Fibroblast of skin of back (primary cell): ENCODE measurements at places on chromosomes 7 and 10.

DNA sequence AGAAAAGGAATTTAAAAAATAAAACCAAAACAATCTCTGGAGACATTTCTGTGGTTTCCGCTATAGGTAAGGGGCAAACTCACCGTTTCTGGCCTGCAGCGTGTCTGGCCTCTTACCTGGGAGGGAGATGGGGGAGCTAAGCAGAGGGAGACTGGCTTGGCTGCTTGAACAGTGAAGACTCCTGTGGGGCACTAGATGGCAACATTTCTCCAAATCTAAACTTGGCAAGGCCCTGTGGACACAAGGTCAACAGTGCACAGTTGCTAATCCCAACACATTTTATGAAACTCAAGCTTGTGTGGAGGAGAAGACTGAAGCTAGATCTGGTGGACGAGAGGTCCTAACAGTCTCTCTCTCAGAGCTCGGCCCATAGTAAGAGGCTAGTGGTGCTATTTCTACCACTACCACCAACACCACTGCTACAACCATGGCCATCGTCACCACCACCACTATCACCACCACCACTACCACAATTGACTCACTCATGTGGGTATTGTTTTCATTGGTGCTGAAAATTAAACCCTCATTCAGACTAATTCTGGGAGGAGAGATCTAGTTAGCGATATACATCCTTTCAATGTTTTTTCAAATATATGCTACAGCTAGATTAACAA is 28.4 kb upstream of the CDHR3 start:
- DNase-seq, result peak; percentile 22

DNA sequence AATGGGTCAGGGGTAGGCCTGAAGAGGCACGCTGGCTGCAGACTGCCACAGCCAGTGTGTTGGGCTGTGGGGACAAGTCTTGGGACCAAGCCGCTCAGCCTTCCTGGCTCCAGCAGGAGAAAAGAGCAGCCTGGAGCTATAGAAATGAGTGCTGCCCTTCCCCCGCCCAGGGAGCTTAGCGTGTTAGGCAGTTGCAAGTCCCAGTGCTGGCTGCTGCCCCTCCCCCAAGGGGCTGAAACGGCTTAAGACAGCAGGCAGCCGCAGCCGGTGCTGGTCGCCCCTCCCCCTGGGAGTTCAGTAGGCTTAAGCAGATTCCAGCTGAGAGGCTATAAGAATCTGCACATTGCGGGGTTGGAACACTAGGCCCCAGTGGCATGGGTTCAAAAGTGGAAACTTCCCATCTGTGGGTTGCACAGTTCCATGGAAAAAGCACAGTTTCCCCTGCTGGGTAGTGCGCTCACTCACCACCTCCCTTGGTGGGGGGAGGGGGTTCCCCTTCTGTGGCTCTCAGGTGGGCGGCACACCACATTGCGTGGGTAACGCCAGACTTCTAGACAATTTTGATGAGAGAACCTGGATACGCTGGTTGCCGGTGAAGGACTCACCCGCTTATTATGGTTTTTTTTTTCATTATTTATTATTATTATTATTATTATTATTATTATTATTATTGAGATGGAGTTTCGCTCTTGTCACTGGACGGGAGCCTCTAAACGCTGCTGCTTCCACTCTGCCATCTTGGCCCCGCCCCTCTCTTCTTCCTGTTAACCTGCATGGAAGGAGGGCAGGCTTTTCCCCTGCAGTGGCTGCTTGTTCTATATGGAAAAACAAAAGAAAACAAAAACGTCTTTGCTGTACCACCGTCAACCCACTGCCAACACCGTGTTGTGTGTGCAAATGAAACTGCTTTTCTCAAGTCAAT is 151.1 kb downstream of the CXCL12 start:
- peak; percentile 34 for DNase-seq

DNA sequence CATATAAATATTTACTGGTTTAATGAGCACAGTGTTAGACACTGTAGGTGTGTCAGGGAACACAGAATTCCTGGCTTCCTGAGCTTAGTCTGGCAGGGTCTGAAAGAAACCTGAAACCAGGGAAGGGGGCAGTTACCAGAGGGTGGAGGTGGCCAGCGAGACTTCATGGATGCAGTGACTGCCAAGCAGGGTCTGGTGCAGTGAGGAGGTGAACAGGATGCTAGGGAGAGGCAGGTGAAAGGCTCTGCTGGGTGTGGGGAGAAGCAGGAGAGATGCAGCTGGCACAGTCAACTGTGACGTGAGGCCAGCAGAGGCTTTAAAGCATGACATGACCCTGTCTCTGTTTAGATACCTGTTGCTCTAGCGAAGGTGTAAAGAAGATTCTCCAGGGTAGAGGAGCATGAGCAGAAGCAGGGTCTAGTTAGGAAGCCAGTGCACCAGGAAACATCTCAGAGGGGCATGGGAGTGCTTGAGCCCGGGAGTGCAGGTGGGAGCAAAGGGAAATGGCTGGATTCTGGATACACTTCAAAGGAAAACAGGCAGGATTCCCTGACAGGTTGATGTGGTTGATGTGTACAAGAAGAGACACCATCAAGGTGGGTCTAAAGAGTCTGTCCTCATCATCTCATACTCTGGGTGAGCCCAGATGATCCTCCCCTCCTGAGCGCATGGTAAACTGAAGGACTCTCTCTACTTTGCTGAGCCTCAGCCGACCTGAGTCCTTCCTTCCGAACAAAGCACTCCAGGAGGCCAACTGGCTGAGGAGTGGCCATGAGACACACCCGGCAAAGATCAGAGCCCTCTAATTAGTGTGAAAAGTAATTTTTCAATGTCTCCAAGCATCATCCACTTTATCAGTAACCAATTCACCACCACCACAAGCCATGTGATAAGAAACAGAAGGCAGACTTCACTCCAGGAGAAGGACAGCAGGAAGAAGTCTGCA is 186.8 kb downstream of the COBL start:
- no peak for DNase-seq

DNA sequence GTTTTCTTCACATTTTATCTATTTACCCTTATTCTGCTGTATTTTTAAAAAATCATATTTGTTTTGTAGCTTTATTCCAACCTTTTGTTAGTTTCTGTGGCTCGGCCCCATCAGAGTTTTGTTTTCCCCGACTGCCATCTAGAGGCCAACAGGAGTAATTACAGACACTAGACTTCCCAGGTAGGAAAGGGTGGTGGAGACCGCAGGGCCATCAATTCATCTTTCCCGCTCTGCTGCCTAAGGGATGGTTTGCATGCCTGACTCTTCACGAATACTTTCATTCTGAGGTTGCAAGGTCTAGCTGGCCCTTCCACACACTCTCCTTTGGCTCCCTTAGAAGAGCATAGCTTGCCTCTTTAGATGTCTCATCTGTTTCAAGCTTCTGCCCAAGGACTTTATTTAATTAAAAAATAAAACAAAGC is 38.3 kb downstream of the LYZL2 start:
- peak; percentile 54 for DNase-seq

- no peak for DNase-seq
Measured at GRCh38 chr7:148385009-148385682, 205.4 kb upstream of the C7orf33 start.

DNA sequence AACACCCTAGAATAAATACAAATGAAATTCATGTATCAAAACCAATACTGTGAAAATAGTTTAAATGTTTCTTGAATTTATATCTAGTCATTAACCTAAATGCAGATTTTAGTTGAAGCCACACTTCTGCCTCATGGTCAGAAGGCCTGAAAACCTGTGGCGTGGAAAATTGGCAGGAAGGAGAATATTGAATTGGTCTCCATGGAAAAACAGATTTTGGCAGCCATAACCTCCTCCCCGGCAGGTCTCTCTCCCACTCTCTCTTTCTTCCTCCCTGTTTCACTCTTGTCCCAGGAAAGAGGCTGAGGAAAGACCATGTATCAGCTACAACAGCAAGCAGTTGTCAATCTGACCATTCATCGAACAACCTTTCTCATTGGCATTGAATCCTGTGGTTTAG is 160.6 kb upstream of the YAE1 start:
- no peak for DNase-seq

- no peak for DNase-seq
Measured at GRCh38 chr7:94980418-94981142, 73.2 kb downstream of the PPP1R9A start.

DNA sequence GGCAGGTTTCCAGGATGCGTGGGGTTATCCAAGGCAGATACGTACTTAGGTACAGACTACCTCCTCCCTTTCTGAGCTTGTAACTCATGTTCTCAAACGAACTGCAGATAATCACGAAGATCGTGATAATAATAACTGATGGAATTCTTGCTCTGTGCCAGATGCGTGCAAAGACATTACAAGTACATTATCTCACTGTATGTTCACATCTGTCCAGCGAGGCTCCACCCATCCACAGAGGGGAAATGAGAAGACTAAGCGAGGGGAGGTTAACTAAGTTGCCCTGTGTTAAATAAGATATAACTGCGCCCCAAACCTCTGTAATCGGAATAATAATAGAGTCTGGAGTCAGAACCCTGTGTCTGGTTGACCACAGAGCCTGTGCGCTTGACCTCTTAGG is 1.9 kb downstream of the GALNT17 start:
- DNase-seq, result no peak

DNA sequence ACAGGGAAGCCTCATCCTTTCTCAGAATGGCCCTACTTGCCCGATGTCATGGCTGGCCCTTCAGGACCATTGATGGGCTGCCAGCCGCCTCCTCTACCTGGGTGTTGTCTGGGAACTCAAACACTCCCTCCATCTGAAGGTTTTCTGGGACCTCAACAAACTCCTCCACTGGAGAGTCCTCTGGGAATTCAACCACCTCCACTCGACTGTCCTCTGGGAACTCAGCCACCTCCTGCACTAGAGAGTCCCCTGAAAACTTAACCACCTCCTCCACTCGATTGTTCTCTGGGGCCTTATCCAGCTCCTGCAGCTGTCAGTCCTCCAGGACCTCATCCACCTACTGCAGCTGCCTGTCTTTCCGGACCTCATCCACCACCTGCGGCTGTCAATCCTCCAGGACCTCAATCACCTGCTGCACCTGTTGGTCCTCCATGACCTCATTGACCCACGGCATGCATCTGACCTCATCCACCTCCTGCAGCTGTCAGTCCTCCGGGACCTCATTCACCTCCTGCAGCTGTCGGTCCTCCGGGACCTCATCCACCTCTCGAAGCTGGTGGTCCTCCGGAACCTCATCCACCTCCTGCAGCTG is 37.1 kb downstream of the MAT1A start:
- no peak for DNase-seq

- no peak for DNase-seq
Measured at GRCh38 chr10:94363251-94363565, 469 bp upstream of the NOC3L start.

GRCh38 chr10:48890888-48891850 is 48.5 kb downstream of the LRRC18 start:
- DNase-seq, result no peak

DNA sequence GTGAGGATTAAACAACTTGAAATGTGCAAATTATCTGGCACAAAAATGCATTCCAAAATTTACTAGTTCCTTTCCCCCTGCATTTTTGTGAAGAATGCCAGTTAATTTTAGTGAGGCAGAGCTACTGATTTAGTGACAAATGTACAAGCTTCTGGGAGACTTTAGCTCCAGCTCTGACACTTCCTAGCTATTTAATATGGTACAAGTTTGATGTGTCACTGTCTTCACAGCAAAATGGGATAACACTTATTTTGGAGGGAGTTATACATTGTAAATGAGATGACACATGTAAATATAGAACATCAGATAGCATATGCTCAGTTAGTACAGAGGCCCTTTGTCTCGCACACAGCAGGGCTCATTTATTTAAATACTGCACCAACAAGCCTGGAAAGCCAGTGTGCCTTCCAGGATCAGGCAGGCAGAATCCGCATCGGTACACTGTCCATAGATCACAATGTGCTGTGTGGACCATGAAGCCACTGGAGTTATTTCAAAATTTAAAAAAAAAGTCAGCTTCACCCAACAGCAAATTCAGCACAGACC is 48.7 kb downstream of the ELMO1 start:
- DNase-seq, result no peak

DNA sequence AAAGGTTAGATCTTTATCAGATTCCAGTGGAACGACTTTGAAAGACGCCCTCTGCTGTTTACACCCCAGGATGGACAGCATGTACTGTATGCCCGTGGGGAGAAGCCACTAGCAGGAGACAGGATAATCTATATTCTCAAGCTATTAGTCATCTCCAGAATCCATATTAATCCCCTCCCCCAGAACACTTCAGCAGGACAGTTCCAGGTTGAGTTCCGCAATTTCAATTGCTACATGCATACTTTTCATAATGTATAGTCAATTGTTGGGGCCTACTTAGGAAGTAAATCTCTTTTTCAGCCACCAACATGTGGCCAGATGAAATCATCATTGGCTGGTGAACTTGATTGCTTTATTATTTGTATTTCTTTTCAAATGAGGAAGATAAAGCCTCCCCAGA is 313.1 kb upstream of the SMIM30 start:
- no peak for DNase-seq

- DNase-seq, result no peak
Measured at GRCh38 chr7:131342864-131343442, 15.3 kb downstream of the MKLN1 start.

DNA sequence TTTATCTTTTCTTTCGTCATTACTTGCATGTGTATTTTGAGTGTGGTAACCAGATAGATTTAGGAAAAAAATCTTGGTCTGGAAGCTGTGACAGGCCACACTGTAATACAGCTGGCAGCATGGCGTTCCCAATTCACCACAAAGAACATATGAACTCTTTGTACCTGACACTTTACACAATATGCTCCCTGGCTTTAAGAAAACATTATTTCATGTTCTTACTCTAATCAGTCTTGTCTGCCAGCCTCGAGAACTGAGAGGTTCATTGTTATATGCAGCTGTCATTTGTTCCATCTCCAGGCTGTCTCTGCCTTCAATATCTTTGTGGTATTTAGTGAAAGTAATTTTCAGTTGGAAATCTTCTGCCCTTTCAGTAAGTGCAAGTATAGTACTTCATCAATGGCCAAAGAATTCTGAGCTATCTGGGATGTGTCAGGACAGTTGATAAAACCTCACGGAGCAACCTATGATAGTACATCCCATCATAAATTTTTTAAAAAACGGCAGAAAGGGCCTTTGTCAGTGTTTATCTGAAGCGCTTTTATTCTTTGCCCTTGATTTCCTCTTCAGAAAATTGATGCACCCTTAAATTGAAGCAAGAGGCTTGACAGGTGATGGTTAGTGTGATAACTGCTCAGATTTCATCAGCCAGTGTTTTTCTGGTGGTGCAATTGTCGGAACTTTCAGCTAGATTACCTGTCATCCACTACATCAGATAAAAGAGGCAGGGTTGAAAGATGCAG is 146.3 kb upstream of the SP8 start:
- no peak for DNase-seq

DNA sequence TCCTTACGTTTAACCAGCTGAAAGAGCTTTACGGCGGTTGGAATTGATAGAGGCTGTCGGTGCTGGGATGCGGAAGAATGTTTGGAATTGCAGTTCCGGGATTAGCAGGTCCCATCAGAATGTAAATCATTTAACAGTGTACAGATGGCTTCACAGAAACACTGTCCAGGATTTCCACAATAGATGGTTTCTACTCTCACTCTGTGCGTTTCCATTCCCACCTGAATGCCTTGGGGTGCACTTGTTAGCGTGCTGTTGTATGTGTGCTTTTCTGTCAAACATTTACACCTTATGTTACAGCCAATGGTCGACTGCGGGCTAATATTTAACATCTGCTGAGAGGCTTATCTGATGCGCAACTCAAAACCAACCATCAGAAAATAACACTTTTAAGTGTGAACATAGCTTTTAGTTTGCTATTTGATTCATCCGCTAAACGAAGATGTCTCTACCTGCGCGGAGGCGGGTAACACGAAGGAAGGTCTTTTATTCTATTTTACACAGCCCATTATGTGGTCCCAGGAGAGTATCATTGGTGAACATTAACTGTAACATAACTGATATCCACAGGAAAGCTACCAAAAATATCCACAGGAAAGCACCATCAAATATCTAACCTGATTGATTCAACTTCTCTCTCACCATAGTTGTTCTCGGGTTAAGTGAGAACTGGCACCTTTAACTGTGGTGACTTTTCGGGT is 179.0 kb downstream of the PRPF18 start:
- DNase-seq, result peak; percentile 46
